ENCODE measurements at places on chromosomes 2 and 18. TPM values are rescaled to one million over a fixed set of nuclear protein-coding genes. Genes with fewer than 3 reads are reported as not detected.

The EPB41L3 gene
- 90.5 TPM for total RNA-seq

The DNAJC5G gene
- not detected for total RNA-seq

The COA5 gene
- 16.4 TPM for total RNA-seq

The TMEM247 gene
- total RNA-seq: not detected

The FRZB gene
- total RNA-seq: 0.28 TPM

The TNFRSF11A gene
- total RNA-seq: under 0.01 TPM

The ICA1L gene
- total RNA-seq: 1.8 TPM

The CHRND gene
- not detected for total RNA-seq

The TMEM37 gene
- total RNA-seq: under 0.01 TPM

The MAL gene
- not detected for total RNA-seq

GRCh38 chr2:117957616-117958015 lies 56.3 kb downstream of the CCDC93 start:
- DNase-seq: no peak

GRCh38 chr18:48029296-48029986 lies 99.0 kb upstream of the SMAD2 start:
- DNase-seq: no peak

GRCh38 chr18:43931439-43931838 lies 654.1 kb upstream of the SYT4 start:
- DNase-seq: no peak

- peak; percentile 31 for DNase-seq
Observed at GRCh38 chr2:8620611-8621382, 61.1 kb upstream of the ID2 start.

DNA sequence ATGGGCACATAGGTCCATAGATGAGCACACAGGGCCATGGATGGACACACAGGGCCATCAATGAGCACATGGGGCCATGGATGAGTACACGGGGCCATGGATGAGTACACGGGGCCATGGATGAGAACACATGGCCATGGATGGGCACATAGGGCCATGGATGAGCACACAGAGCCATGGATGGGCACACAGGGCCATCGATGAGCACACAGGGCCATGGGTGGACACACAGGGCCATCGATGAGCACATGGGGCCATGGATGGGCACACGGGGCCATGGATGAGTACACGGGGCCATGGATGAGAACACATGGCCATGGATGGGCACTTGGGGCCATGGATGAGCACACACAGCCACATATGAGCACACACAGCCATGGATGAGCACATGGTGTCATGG lies 192.6 kb upstream of the HDAC4 start:
- no peak for DNase-seq

- DNase-seq: peak; percentile 31
Observed at GRCh38 chr2:45643543-45644542, 7.6 kb upstream of the PRKCE start.

DNA sequence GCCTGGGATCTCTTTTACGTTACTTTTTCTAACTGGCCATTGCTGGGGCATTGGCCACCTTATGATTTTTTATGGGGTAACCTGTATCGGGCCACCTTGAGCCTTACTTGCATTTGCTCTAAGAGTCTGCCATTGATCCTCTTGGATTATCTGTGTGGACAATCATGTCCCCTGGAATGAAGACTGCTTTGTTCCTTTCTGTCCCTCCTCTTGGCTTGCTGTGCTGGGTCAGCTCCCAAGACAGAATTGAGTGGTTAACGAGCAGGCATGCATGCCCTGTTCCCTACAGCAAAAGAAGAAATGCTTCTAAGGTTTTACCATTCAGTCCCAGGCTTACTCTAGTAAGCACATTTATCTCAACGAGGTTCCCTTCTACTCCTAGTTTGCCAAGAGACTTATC lies 46.3 kb downstream of the MAL start:
- no peak for DNase-seq

- no peak for DNase-seq
Observed at GRCh38 chr2:232328516-232329460, 49.8 kb upstream of the ALPP start.

DNA sequence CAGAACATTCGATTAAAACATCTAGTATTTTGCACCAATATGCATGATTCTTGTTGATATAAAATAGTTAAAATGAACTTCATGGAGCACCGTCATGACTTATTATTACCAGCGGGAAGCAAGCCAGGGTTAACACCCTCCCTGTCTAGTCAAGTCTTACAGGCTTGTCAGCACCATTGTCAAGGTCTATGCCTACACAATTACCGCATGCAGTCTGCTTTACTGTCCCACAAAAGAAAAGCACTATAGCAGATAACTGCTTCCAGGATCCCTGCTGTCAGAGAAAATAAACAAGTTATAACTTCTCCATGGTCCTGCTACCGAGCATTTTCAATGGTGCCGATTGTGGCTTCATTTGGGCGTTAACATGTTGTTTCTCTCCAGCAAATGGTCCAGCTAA lies 968.0 kb upstream of the FAM98A start:
- no peak for DNase-seq

DNA sequence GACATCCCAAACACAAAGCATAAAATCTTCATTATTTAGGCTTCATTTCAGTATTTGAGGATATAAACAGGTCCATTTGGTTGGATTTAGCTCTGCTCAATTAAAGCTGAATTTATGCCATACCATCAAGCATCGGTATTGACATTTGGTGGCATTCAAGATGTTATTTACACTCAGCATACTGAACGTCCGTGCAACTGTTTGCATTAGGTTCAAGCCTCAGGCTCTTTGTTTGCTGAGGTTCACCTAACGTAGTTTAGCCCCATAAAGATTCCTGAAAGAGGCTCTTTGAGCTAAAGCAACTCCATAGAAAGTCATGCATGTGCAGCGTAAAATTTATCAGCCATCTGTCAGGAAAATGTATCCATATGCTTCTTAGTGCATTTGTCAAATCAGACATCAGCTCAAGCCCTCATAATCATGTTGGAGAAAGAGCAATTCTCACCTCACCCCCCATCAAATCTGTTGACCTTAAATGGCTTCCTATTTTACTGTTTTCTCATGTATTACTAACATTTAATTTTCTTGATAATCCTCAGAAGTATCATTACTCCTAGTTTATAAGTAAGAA lies 366.9 kb downstream of the EPHA4 start:
- DNase-seq: no peak

DNA sequence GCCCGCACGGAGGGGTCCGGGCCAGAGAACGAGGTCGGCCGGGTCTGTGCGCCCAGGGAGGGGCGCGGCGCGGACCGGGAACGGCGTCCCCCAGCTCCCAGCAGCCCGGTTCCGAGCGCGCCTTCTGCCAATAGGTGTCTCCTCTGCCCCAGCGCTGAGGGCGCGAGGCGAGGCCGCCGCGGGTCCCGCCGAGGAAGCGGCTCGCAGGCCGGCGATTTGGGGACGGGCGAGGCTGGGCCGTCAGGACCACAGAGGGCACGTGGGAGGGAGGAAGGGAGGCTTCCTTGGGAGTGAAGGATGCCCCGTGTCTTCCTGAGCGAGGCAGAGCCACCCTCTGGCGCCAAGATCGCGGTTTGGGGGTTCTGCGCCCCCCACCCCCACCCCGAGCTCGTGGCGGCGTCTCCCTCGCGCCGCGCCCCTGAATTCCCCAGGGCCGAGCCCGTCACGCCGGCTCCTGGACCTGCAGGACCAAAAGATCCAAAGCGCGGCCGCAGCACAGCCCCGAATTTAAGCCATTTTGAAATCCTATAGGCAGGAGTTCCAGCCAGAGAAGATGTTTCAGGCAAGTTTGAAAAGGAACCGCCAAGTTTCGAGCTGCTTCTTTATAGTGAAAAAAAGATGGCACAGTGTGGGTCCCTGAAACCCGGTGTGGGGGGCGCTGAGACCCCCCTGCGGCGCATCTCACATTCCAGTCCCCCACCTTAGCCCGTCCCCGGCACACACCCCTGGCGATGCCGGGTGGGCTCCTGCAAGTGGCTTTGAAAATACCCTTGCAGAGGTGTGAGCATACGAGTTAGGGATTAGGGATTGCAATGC lies 909 bp downstream of the NFATC1 start:
- DNase-seq: peak; percentile 26

DNA sequence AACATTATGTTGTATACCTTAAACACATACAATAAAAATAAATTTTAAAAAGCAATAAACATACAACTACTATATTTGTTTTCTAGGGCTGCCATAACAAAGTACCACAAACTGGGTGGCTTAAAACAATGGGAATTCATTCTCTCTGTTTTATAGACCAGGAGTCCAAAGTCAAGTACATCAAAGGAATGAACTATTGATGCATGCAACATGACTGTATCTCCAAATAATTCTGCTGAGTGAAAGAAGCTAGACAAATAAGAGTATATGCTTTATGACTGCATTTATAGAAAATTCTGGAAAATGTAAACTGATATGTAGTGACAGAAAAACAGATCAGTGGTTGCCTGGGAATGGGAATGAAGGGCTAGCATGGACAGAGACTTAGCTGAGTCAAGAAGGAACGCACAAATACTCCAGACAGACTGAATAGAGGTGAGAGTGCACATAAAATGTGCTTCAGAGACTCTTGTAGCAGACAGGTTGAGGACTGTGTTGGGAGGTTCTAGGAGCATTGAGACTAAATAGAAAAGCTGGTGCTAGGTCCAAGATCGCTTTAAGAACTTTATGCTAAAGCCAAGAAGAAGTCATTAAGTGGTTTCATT lies 11.0 kb upstream of the PLA2R1 start:
- no peak for DNase-seq

GRCh38 chr18:22363867-22364463 lies 53.8 kb downstream of the CTAGE1 start:
- peak; percentile 29 for DNase-seq

DNA sequence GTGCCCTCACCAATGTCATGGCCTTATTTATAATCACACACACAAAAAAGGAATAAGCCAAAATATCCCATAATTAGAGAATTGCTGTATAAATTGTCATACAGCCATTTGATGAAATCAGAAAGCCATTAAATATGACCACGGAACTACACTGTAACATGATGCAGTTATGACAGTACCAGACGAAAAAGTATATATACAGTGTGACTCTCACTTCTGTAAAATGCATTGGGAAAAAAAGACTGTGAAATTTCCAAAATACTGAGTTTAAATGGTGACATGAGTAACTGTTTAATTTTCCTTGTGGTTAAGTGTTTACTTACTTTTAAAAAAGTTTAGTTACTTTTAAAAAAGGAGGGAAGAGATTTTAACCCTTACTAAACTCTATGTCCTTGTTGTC lies 25.4 kb downstream of the UXS1 start:
- DNase-seq: no peak

DNA sequence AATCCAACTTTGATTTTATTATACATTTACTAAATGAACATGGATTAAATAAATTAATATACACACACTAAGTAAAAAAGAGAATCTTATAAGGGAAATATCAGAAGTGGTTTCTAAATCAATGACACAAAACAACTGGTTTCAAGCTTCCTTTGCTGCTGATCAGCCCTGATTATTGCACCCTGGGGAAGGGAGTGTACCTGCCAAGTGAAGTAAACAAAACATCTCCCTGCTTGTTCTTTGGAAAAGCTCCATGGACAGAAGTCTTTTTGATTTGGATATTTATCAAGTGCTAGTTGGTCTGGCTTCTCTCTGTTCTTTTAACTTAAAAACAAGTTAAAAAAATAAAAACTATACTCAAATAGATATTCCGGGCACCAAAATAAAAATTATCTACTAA lies 190.1 kb downstream of the PDE11A start:
- DNase-seq: no peak

GRCh38 chr2:224870341-224870740 lies 154.2 kb upstream of the CCDC195 start:
- DNase-seq: peak; percentile 61

DNA sequence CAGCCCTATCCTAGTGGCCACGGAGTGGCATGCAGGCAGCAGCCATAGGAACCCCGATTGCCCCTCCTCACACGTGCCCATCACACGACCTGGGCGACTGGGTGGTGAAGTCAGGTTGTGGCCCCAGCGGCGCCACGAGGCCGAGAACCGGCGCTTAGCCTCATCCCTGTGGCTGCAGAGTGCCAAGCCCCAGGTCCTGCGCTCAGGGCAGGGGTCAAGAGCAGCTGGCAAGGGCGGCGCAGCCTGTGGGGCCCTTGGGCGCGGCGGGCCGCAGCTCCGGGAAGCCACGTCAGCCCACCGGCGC lies 73.3 kb downstream of the RPIA start:
- no peak for DNase-seq

- no peak for DNase-seq
Observed at GRCh38 chr2:71674158-71674851, 220.9 kb downstream of the DYSF start.

DNA sequence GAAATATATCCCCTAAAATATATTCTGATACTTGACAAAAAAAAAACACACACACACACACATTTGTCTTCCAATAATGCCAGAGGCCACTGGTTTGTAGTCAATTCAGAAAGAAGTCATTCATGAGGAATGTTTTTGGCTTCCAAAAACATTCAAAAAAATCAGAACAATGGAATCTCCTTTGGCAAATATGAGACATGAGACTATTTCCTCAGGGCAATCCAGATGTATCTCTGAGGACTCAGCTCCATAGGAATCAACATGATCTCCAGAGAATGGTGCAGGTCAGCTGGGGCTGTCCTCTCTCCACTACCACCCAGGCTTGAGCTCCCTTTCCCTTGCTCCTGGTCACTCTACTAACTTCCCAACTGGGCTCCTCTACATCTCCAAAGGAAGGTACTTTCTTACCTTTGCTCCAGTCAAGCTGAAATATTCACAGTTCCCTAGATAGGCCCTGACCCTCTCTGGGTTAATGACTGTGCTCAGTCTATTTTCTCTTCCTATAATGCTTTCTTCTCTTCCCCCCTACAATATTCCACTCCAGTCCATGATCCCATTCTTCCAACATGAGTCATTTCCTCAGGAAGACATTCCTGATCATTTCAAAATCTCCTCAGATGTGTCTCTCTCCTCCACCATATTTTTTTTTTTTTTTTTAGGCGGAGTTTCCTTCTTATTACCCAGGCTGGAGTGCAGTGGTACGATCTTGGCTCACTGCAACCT lies 145.3 kb downstream of the C1D start:
- DNase-seq: peak; percentile 92

DNA sequence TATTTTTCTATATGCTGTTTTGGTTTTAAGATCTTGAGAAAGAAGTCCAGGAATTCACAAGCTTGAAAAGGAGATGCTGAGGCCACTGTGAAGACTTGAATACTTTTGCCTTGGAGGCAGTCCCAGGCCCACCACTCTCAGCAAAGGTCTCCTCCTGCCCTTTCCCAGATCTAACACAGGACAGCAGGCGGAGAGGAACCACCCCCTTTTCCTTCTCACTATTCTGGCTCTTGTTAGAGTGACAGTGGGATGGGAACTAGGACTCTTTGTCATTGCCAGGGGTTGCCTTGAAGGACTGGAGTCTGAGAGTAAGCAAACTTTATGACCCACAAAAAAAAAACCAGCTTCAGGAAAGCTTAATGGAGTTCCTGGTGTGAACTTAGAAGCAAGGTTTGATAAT lies 54.7 kb downstream of the E2F6 start:
- DNase-seq: no peak

GRCh38 chr18:33697498-33697897 lies 119.5 kb downstream of the ASXL3 start:
- no peak for DNase-seq

GRCh38 chr2:210421916-210422315 lies 54.6 kb downstream of the LANCL1 start:
- peak; percentile 16 for DNase-seq

GRCh38 chr2:118769707-118770400 lies 77.6 kb downstream of the EN1 start:
- DNase-seq: no peak

- no peak for DNase-seq
Observed at GRCh38 chr2:42841344-42841743, 49.0 kb upstream of the HAAO start.

- DNase-seq: no peak
Observed at GRCh38 chr2:217092710-217093379, 233.0 kb upstream of the TNP1 start.

Measured in IMR-90 (cell line).